ENCODE measurements at places on chromosomes 2 and 18.

DNA sequence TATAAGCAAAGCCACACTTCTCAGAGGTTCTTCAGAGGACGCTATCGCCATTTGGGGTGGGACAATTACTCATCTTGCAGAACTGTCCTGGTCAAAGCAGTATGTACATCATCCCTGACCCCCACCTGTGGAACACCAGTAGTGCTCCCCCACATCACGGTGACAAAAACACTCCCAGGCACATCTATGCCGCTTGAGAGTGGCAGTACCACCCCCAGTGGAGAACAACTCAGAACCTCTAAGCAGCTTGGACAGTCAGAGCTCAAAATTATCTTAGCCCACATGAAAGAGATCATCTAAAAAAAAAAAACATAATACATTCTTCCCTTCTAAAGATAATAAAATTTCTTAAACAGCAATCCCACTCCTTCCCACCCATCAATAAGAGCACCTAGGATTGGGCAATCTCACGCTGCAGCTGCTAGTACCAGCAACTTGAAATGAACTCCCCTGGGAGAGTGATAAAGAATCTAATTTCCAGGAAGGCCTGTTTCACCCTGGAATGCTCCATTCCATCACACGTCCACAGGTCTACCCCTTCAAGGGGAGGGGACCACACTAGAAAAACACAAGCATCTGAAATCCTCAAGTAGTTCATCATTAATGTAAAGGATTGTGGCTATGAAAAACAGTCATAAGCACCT is 31.7 kb downstream of the LRP2 start:
- DNase-seq: no peak

DNA sequence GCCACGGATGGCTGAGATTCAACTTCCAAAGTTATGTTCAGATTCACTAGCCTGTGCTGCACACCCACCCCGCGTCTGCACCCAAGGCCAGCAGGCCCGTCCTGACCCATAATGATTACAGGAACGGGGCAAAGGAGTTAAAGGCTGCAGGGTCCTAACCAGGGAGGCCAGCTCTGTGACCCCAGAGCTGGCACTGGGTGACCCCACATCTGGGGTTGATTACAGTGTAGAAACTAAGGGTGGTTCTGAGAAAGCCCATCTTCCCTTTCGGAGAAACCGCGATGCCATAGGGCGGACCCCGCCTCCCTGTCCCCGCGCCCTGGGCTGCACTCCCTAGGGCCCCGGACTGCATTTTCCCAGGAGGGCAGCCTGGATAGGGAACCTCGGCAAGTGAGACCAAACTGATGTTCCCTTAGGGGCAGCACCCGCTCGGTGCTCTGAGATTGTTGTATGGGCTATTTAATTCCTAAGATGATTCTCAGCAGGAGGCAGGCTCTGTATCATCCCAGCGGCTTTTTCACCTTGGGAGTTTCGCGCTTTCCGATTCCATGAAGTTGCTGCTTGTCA is 2.2 kb upstream of the GPR148 start:
- no peak for DNase-seq

GRCh38 chr2:97834610-97835009 is 121.2 kb downstream of the ZAP70 start:
- DNase-seq: no peak

DNA sequence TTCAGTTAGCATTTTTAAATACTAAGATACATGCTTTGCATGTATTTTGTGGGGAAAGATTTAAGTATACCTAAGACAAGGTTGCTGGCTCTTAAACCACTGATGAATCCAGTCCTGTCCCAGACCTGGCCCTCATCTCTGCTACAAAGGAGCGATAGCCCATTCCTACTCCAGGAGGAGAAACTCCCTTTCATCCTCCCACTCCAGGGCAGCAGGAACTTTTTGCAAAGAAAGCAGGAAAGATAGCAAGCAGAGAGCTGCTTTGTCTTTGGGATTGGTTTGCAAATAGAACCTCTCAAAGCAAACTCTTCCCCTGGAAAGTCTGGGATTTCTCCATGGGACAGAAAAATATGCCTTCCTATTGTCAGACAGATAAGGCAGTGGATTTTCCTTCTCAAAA is 43.6 kb upstream of the COPS8 start:
- DNase-seq: no peak

GRCh38 chr2:45818591-45818990 is 167.1 kb downstream of the PRKCE start:
- no peak for DNase-seq

GRCh38 chr18:31814132-31814531 is 53.5 kb upstream of the SLC25A52 start:
- DNase-seq: no peak

- DNase-seq: no peak
These were observed 126.3 kb downstream of the NRP2 start for GRCh38 chr2:205808486-205809121.

GRCh38 chr2:50343150-50343830 is 688.6 kb downstream of the NRXN1 start:
- DNase-seq: no peak

DNA sequence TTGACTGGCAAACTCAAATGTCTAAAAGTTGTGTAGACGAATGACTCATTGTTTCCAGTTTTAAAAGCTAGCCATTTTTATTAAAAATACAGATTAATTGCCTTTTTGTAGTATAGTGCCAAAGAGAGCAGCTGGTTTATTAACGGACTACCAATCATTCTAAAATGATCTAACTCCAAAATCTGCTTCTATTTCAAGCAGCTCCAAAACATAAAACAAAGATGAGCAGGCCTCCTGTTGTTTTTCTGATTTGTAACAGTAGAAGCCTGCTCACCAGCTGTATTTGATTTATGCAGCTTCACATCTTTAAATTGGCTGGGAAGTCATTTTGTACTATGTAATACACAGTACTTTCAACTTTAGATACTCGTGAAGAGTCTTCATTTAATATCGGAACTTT is 171.8 kb downstream of the UBR3 start:
- no peak for DNase-seq

GRCh38 chr18:35680139-35680551 is 98.6 kb downstream of the GALNT1 start:
- no peak for DNase-seq

DNA sequence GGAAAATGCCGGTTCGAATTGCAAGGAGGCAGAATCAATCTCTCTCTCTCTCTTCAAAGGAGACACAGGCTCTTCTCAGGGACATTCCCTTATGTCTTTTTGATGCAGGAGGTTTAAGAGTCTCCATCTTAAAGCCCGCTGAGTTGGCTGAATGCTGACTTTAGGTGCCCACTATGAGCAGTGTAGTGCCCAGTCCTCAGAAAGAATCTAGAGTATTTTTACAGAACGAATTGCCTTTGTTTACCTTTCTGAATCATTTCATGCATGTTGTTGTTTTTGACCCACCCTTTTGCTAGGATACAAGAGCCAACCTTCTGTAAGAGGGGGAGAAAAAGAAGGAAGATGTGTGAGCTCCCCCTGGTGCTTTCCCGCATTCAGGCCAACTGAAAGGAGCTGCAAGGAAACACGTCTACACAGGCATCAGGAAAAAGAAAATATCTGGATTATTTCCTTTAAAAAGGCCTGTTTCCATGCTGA is 193.5 kb upstream of the TCF4 start:
- DNase-seq: peak; percentile 76

All from WERI-Rb-1 (cell line).